ENCODE measurements at places on chromosomes 3 and 15. TPM values are rescaled to one million over a fixed set of nuclear protein-coding genes. Genes with fewer than 3 reads are reported as not detected.

DNA sequence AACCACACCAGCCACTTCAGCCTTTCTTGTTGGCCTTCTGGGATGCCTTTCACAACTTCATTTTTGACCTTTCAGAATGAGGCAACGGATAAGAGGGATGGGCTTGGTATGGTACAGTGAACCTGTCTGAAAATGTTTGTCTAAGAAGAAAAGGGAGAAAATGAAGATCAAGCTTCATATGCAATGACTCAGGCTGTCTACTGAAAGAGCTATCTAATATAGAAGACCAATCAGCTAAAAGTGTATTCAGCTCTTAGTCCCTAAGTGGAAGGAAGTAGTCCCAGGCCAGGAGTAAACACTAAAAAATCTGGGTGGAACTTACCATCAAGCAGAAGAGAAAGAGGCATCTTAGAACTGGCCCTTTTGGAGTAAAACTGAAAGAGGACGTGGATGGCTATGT is 12.2 kb upstream of the UPK1B start:
- no peak for DNase-seq
- H3K4me1 ChIP-seq: no peaks in the 10 kb centered on the region
- H3K4me3 ChIP-seq: no peak overlapping the region
- H3K36me3 ChIP-seq: no peaks in the 10 kb centered on the region

GRCh38 chr15:58528188-58528870 is 96.5 kb downstream of the LIPC start:
- H3K4me3 ChIP-seq: no peak overlapping the region
- H3K27me3 ChIP-seq: no peaks in the 10 kb centered on the region
- no peaks in the 10 kb centered on the region for H3K36me3 ChIP-seq
- no peaks in the 10 kb centered on the region for H3K4me1 ChIP-seq

SERINC4 gene
- 1.2 TPM for polyA plus RNA-seq

DNA sequence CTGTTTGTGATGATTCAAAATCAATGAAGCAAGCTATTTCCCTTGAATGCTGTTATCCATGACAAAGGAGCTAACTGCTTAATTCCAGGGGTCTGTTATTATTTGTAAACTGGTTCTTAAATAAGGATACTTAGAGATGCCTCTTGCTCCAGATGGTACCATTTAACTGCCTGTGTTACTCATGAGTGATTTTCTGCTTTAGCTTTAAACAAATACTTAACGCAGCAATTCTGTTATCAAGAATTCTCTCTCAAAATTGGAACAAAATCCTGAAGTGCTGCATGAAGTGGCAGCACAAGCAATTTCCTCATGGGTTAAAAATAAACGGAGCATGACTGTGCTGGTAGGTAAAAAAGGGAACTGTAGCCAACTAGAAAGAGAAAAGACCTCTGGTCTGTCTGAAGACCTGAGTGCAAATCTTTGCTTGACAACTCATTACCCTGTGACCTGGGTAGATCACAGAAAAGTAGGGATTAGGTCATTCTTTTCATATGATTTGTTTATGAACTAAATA is 62.5 kb upstream of the GBE1 start:
- H3K27me3 ChIP-seq: no peaks in the 10 kb centered on the region
- H3K4me3 ChIP-seq: no peak overlapping the region
- no peak overlapping the region for H3K27ac ChIP-seq
- no peak for DNase-seq
- no peaks in the 10 kb centered on the region for H3K36me3 ChIP-seq
- no peaks in the 10 kb centered on the region for H3K4me1 ChIP-seq

SAXO2 gene
- polyA plus RNA-seq: not detected

DNA sequence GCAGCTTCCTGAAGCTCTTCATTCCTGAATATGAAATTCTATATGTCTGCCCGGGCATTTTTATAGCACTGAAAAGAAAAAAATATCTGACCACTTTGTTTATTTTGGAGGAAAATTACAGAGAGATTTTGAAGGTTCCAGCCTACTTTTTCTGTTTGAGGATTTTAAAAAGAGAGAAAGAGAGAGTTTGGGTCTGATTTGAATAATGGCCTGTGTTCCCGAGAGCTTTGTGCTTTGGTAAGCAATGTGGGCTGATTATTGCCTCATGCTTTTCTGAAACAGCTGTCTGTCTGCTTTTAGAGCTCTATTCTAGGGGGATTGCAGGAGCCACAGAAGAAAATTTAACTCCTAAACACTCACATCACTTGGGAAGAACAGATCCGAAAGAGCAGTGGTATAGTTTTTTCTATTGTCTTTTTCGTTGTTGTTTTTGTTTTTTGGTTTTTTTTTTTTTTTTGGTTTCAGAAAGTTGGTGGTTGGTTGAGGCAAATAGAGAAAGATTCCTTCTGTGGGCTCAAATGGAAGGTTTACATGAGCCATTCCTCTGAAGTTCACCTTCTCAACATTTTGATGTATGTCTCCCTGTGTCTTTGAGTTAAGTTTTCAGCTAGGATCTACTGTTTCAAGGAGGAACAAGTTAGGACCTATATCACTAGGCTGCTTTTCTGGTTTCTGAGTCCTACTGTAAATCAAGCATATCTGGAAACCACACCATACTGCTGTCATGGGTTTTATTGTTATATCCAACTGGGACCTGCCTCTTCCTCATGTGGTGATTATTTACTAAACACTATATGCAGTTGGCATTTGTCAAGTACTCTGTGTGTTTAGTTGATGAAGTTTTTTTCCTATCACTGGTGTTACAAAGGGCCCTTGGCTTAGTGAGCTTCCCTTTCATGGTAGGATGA is 178.9 kb downstream of the KCNMB2 start:
- DNase-seq: no peak
- no peaks in the 10 kb centered on the region for H3K27me3 ChIP-seq
- H3K36me3 ChIP-seq: no peaks in the 10 kb centered on the region
- H3K27ac ChIP-seq: no peak overlapping the region
- no peak overlapping the region for H3K4me3 ChIP-seq
- H3K4me1 ChIP-seq: no peaks in the 10 kb centered on the region

- H3K27ac ChIP-seq: no peak overlapping the region
- H3K4me1 ChIP-seq: peaks cover 35% of the 10 kb centered on the region
- no peaks in the 10 kb centered on the region for H3K27me3 ChIP-seq
Observed at GRCh38 chr3:120081719-120082118, 12.5 kb downstream of the GSK3B start.

GRCh38 chr3:30578479-30578878 is 27.9 kb upstream of the TGFBR2 start:
- H3K27me3 ChIP-seq: no peaks in the 10 kb centered on the region
- no peaks in the 10 kb centered on the region for H3K36me3 ChIP-seq
- H3K27ac ChIP-seq: no peak overlapping the region
- DNase-seq: no peak
- no peaks in the 10 kb centered on the region for H3K4me1 ChIP-seq

DNA sequence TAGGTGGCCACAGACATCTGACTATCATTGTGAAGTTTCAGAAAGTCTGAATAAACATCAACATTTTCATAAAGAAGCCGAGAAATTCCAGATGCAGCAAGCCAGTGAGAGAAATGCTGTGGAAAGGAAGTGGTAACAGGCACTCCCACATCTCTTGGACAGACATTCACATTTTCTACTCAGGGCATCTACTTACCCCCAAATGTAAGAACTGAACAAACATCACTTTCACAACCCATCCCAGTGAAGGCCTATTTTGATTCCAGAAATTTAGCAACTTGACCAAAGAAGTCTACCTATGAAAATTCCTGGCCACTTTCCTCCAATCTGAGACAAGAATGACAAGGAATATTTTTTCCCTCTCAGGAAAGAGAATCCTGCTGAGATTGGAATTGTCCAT is 224.8 kb upstream of the DCBLD2 start:
- no peak overlapping the region for H3K27ac ChIP-seq
- no peaks in the 10 kb centered on the region for H3K4me1 ChIP-seq
- H3K36me3 ChIP-seq: no peaks in the 10 kb centered on the region
- no peak for DNase-seq
- no peaks in the 10 kb centered on the region for H3K27me3 ChIP-seq

GRCh38 chr15:35330916-35331315 is 215.0 kb downstream of the DPH6 start:
- H3K27me3 ChIP-seq: no peaks in the 10 kb centered on the region
- H3K4me1 ChIP-seq: no peaks in the 10 kb centered on the region
- no peak overlapping the region for H3K4me3 ChIP-seq
- no peak overlapping the region for H3K27ac ChIP-seq
- DNase-seq: no peak
- no peaks in the 10 kb centered on the region for H3K36me3 ChIP-seq

DNA sequence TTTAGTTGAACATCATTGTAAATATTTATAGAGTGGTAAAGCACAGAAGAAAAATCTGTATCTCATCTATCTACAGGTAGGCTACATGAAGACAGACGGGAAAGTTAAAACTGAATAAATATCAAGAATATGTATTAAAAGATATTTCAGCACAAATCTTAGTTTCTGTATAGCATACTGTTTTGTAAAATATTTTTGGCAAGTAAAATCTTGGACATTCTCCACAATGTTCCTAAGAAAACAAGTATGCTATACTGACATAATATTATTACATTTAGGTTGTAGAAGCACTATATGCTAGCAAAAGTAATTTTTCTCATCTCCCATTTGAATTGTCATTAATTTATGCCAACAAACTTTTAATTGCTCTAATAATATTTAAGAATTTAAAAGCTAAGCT is 326.4 kb upstream of the ARL6 start:
- H3K4me3 ChIP-seq: no peak overlapping the region
- H3K27ac ChIP-seq: no peak overlapping the region
- DNase-seq: no peak
- no peaks in the 10 kb centered on the region for H3K27me3 ChIP-seq
- no peaks in the 10 kb centered on the region for H3K36me3 ChIP-seq
- H3K4me1 ChIP-seq: no peaks in the 10 kb centered on the region

DNA sequence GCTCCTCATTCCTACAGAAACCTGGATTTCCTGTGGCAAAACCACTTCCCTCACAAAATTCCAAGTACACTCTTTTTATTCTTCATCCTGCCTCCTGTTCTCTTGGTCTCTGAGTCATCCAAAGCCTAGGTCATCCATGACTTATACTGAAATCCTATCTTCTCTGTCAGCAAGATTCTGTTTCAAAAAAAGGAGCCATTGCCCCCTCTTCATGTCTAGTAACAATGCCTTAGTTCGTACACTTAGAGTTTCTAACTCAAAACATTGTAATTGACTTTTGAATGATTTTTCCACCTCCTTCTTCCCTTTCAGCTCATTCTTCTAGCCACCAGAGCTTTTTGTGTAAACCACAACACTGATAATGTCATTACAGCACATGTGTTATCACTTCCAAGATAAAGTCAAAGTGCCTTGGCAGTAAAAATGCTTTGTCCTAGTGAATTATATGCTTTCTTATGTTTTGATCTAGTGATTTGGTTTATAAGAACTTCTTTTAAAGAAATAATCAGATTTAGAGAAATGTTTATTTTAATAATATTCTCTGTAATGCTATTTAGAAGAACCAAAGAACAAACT is 256.5 kb upstream of the NECTIN3 start:
- H3K27ac ChIP-seq: no peak overlapping the region
- no peaks in the 10 kb centered on the region for H3K4me1 ChIP-seq
- no peak for DNase-seq
- no peak overlapping the region for H3K4me3 ChIP-seq
- H3K36me3 ChIP-seq: no peaks in the 10 kb centered on the region

DNA sequence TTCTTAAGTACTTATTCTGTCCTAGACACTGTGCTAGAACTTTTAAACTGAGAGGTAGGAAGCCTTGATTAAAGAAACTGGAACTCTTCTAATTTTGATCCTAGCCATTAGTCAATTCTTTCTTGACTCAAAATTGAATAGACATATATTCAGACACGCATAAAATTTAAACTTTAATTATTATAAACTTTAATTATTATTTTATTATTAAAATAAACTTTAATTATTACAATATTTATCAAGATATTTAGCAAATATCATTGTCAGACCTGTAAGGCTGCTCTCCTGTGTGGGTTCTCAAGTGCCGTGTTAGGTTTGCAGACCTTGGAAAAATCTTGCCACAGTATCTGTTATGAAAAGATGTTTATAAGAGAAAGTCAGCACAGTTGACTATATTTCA is 562.9 kb downstream of the MECOM start:
- no peak overlapping the region for H3K27ac ChIP-seq
- H3K36me3 ChIP-seq: no peaks in the 10 kb centered on the region
- no peak for DNase-seq
- no peaks in the 10 kb centered on the region for H3K4me1 ChIP-seq
- no peak overlapping the region for H3K4me3 ChIP-seq

- no peaks in the 10 kb centered on the region for H3K4me1 ChIP-seq
- DNase-seq: no peak
- no peak overlapping the region for H3K4me3 ChIP-seq
- no peak overlapping the region for H3K27ac ChIP-seq
- no peaks in the 10 kb centered on the region for H3K36me3 ChIP-seq
Observed at GRCh38 chr3:56054844-56055243, 413.4 kb downstream of the ERC2 start.

GRCh38 chr3:177914224-177914623 is 622.0 kb upstream of the KCNMB2 start:
- H3K27ac ChIP-seq: no peak overlapping the region
- H3K27me3 ChIP-seq: no peaks in the 10 kb centered on the region
- no peaks in the 10 kb centered on the region for H3K4me1 ChIP-seq
- H3K4me3 ChIP-seq: no peak overlapping the region

CYP1A2 gene
- polyA plus RNA-seq: not detected

PEX5L gene
- polyA plus RNA-seq: not detected

ANKRD63 gene
- not detected for polyA plus RNA-seq

DNA sequence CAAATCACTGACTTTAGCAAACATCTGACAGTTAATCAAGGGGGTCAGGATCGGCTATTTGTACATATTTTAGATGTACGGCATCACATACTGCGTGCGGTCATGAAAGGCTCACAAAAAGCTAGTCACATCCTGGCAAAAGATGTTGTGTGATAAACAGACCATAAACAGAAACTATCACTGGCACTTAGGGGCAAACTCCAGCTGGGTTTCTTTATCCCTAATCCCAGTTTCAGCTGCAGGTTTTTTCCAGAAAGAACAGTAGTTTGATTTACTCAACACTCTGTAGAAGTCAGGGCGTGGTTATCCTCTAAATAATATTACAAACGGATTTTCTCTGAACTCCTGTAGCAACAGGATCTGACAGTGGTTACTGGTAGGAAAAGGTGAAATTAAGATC is 112.4 kb upstream of the BHLHE40 start:
- peaks cover 17% of the 10 kb centered on the region for H3K4me1 ChIP-seq
- no peak overlapping the region for H3K27ac ChIP-seq
- peak overlapping the region; percentile 67 for H3K4me3 ChIP-seq
- H3K27me3 ChIP-seq: peaks cover 3% of the 10 kb centered on the region
- no peak for DNase-seq

ZPLD1 gene
- not detected for polyA plus RNA-seq

TEX55 gene
- polyA plus RNA-seq: not detected

GRCh38 chr3:179455954-179456353 is 4.7 kb upstream of the GNB4 start:
- H3K4me3 ChIP-seq: no peak overlapping the region
- no peaks in the 10 kb centered on the region for H3K36me3 ChIP-seq
- no peak for DNase-seq
- H3K4me1 ChIP-seq: peaks cover 2% of the 10 kb centered on the region
- no peak overlapping the region for H3K27ac ChIP-seq
- peaks cover 18% of the 10 kb centered on the region for H3K27me3 ChIP-seq

DNA sequence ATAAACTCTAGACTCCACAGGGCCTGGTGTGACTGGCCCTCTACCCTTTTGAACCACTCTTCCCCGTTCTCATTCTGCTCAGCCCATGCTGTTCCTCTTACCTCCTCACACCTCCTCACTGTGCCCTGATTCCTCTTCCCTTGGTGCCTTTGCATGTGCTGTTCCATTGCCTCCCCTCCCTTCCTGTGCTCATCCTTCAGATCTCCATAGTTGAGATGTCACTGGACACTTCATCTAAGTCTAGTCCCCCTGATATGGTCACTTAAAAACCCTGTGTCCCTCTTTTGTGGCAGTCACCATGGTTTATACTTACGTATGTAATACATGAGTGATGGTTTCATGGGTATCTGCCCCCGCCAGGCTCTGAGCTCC is 69.8 kb downstream of the LSM3 start:
- H3K36me3 ChIP-seq: no peaks in the 10 kb centered on the region
- no peak overlapping the region for H3K27ac ChIP-seq
- no peaks in the 10 kb centered on the region for H3K4me1 ChIP-seq

DGKG gene
- polyA plus RNA-seq: not detected

All from CD4-positive, CD25-positive, alpha-beta regulatory T cell (primary cell).